ENCODE measurements at places on chromosomes 2 and 18. TPM values are rescaled to one million over a fixed set of nuclear protein-coding genes. Genes with fewer than 3 reads are reported as not detected.

NEB gene
- total RNA-seq = 15.6 TPM

DNAH7 gene
- total RNA-seq = 0.08 TPM

GAD1 gene
- not detected for total RNA-seq

CD207 gene
- total RNA-seq = 26.8 TPM

AQP12B gene
- total RNA-seq = not detected

RPL37A gene
- 2,628 TPM for total RNA-seq

KATNAL2 gene
- total RNA-seq = 4.9 TPM

ASB18 gene
- not detected for total RNA-seq

RAPGEF4 gene
- total RNA-seq = 25.1 TPM

PDE11A gene
- total RNA-seq = 1.2 TPM
